ENCODE measurements at places on chromosomes 5 and 9. TPM values are rescaled to one million over a fixed set of nuclear protein-coding genes. Genes with fewer than 3 reads are reported as not detected.

PLAC8L1 gene
- total RNA-seq, result not detected

PIP5K1B gene
- total RNA-seq, result not detected

KLF4 gene
- 0.80 TPM for total RNA-seq

PDE6A gene
- not detected for total RNA-seq

IFNB1 gene
- not detected for total RNA-seq

SNAPC4 gene
- total RNA-seq, result 18.4 TPM

EFNA5 gene
- 25.8 TPM for total RNA-seq

FOXD4L3 gene
- total RNA-seq, result 0.27 TPM

PIP5KL1 gene
- 0.43 TPM for total RNA-seq

AFAP1L1 gene
- 102 TPM for total RNA-seq

PRRC1 gene
- total RNA-seq, result 76.8 TPM

GFI1B gene
- total RNA-seq, result not detected

GLRA1 gene
- not detected for total RNA-seq

PHF24 gene
- total RNA-seq, result not detected

ENC1 gene
- 64.3 TPM for total RNA-seq

TAF11L3 gene
- total RNA-seq, result not detected

BBLN gene
- 39.0 TPM for total RNA-seq

PCDHA12 gene
- under 0.01 TPM for total RNA-seq

KIF24 gene
- total RNA-seq, result 7.3 TPM

HAVCR2 gene
- 0.07 TPM for total RNA-seq

ZNF474 gene
- total RNA-seq, result 0.22 TPM

CCNO gene
- 0.13 TPM for total RNA-seq

CAAP1 gene
- total RNA-seq, result 24.7 TPM

GPR21 gene
- 1.8 TPM for total RNA-seq

CCDC192 gene
- not detected for total RNA-seq
